ENCODE measurements at places on chromosomes 3 and 15.
A peak's percentile ranks its signal among the peaks of the same experiment; 100 is the strongest.

DNA sequence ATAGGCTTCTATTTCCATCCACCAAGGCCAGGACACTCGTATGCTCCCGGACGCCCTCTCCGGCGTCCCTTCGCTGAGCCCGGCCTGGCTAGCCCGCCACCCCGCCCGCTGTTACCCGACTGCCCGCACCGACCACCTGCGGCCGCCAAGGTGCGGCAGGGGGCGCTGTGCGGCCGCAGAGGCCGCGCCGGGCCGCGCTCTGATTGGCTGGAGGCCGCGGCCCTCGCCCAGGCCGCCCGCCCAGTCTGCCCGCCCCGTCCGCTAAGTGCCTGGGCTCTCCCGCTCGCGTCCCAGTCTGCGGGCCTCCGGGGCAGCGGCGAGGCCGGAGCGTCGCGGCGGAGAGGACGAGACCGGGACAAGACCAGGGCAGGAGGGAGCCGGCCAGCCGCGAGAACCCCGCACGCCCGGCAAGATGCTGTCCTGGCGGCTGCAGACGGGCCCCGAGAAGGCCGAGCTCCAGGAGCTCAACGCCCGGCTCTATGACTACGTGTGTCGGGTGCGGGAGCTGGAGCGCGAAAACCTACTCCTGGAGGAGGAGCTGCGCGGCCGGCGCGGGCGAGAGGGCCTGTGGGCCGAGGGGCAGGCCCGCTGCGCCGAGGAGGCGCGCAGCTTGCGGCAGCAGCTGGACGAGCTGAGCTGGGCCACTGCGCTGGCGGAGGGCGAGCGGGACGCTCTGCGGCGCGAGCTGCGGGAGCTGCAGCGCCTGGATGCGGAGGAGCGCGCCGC lies at the start of gene SYNM:
Gene SYNM (plus strand): TSS at position 293 of the 726 bp plus-strand sequence. CDS start 120 bp downstream, at position 413.
- peak; percentile 76 for DNase-seq

DNA sequence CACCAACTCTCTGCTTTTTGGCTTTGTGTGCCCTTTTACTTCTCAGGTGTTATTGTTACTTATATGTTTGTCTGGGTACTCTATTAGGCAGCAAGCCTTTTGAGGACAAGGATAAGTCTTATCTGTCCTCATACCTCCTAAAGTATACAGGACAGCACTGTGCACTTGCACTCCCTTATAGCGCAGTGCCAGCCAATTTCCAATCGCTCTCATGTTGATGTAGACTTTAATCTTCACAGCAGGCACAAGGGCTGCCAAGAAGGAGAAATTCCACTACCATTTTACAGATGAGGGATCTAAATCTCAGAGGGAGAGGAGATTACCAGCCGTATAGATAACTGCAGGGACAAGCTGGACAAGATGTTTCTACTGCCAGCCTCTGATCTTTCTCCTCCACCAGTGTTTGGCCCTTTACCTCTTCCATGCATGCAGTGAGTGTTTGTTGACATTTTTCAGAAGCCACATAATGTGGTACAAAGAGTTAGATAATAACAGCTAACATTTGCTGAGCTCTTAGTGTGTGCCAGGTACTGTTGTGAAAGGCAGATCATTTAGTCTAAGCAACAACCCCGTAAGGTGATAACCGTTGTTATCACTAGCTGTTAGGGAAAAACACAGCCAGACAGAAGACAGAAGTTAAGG lies 30.1 kb downstream of the SST start:
- DNase-seq, result no peak

GRCh38 chr3:64046996-64047594 lies 23.8 kb upstream of the PSMD6 start:
- no peak for DNase-seq

GRCh38 chr3:116114586-116114985 lies 330.7 kb downstream of the LSAMP start:
- DNase-seq, result no peak

DNA sequence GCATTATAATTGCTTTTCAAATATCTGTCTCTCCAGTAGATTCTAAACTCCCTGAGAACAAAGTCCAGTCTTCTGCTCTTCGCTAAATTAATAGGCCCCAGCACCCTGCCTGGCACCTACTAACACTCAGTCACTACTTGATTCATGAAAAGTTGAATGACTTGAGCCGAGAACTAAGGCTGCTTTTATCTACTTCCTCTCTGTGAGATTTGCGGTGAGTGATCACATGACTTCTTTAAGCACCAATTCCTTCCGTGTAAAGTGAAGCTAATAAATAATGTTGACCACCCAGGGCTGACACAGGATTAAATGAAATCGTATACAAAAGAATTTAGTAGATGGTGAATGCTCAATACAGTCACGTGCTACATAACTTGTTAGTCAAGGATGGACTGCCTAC lies 44.6 kb upstream of the PGPEP1L start:
- DNase-seq, result no peak

- no peak for DNase-seq
Measured at GRCh38 chr3:175335229-175335628, 476.1 kb downstream of the NAALADL2 start.

DNA sequence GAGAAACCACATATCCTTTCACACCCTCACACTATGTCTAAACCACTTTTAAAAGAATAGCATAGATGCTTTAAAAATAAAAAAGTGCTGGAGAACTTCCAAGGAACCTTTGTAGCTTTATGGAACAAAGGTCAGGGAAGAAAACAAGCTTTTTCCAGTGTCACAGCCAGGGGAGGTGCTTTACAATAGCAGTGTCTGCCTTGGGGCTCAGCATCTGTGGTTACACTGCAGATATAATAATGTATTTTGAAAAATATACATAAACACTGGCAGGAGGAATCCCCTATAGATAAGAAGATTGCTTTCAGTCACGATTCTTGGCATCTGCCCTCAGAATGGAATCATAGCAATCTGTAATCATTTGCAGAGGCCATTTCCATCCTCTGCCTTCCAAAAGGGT lies 362.4 kb upstream of the LRRC3B start:
- no peak for DNase-seq

DNA sequence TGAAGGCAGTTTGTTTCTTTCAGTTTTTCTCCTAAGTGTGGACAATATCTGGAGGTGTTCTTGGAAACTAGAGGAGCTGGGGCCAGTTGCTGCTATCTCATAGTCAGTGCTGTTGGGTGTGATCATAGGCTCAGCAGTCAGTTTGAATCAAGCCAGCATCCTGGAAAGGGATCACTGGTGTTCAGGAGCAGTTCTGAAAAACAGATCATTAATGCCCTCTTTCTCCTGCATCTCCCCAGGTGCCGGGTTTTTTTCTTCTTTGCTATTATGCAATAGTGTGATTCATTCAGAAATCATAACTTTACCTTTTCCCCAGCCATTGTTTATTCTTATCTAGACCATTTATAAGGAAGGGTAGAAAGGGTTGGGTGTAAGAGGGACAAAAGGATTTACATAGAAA lies 24.0 kb downstream of the LNP1 start:
- DNase-seq, result no peak

DNA sequence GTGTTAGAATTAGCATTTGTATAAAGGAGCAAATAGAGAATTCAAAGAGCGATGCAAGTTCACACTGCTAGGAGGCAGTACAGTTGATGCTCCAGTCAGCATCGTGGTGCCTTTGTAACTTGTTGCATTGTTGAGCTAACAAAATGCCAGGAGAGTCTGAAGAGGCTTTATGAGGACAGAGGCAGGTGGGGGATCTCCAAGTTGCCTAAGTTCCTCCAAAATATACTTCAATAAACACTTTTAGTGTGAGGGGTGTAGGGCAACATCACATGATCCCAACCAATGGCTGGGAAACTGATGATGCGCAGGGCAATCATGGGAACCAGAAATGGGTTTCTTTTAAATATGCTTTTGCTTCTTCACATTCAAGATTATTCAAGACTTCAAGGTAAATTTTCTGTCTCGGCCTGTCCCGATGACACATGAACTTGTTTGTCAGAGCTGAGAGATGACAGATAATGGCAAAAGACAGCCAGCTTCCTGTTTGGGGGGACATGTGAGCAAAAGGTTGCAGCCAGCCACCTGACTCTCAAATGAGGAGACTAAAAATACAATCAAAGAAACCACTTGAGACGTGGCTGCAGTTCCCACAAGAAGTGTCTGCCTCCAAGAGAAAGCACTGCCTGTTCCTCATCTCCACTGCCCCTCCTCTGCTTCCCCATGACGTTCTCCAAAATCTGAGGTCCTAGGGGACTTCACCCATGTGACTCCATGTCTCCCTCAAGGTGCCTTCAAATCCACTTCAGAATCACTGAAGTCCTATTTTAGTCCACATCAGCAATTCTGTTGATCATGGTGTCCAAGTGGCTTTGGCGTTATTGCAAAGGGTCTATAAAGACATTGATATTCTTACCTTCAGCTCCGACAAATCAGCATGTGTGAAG lies 39.3 kb downstream of the KLHL6 start:
- no peak for DNase-seq

DNA sequence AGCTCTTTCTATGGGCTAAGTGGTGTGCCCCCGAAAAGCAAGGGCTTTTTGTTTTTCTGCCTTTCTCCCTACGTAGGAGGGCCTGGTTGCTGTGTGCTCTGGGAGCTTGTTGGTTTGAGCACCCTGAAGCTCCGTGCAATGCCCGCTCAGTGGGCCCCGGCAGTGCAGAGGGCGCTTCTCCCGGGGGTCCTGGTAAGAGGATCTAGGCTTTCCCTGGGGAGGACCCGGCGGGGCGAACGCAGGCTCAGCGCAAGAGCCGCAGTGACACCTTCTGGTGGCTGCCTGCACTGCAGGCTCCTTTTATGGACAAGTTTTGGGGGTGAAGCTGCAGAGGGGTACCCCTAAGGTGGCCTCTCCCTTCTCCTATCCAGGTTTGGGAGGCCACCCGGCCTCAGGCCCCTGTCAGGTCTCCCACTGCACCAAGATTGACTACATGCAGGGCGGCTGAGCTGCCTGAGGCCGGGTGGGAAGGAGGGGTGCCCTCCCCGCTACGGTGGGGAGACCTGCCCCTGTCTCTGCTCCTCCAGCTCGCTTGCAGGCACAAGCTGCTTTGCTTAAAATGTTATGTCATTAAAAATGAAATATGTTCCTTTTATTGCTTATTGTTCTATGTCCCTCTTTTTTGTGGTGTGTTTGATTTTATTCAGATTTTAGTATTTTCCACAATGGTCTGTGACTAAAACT lies 387.9 kb downstream of the GABRG3 start:
- no peak for DNase-seq

GRCh38 chr3:100927775-100928174 lies 65.4 kb downstream of the ABI3BP start:
- DNase-seq, result no peak

- DNase-seq, result no peak
Measured at GRCh38 chr3:123623346-123623880, 38.6 kb upstream of the HACD2 start.

GRCh38 chr3:80297720-80298119 lies 529.9 kb upstream of the ROBO1 start:
- DNase-seq, result no peak

- DNase-seq, result no peak
Measured at GRCh38 chr3:41180396-41180795, 18.9 kb upstream of the CTNNB1 start.

DNA sequence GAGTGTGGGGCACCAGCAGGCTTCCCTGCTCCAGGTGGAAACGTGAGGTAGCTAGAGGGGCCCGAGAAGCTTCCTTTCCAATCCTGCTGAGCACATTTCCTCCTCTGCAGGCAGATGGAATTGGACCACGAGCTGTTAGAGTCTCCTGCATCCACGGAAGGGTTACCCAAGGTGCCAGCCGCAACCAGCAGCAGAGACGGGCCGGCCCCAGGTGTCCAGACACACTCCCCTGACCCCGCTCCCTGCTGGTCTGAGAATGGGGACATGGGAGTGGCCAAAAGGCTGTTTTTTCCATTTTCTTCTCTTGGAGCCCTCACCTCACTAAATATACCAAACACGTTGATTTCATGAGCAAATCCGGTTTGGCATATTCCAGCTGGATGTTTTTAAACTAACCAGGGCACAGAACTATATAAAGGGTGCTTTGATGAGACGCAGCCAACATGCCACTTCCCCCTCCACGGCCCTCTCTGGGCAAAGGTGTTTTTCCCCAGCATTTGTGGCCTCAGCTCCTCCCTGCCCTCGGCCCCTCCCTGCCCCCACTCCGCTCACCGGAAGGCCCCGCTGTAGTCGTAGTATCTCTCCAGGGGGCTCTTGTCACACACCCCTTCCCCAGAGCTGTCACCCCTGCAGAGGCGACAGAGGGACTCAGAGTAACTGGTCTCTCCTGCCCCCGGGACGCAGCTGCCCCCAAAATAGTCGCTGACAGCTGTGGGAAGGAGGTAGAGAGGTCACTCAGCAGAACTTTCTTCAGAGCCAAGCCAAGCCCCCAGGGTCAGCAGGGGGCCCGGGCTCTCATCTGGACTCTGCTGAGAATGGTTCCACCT lies 7.0 kb downstream of the MELTF start:
- no peak for DNase-seq

DNA sequence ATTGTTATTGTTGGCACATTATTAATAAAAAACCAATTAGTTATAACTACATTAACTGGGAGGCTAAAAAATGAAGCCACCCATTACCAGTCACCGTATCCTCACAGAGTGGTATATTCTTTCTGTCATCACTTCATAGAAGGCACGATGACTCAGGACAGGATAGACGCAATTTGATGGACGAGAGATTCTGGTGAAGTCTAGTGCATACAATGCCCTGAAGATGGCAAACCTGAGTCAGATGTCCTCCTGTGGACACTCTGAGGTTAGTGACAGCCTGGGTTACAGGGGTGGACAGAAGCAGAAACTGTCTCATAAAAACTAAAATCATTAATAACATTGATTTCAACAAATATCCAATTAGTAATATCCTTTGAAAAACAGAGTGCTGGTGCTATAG lies 150.3 kb downstream of the SLC9A9 start:
- DNase-seq, result no peak

All from renal cortex interstitium (tissue), 15 donors.